ENCODE measurements at places on chromosomes 11 and 22.

DNA sequence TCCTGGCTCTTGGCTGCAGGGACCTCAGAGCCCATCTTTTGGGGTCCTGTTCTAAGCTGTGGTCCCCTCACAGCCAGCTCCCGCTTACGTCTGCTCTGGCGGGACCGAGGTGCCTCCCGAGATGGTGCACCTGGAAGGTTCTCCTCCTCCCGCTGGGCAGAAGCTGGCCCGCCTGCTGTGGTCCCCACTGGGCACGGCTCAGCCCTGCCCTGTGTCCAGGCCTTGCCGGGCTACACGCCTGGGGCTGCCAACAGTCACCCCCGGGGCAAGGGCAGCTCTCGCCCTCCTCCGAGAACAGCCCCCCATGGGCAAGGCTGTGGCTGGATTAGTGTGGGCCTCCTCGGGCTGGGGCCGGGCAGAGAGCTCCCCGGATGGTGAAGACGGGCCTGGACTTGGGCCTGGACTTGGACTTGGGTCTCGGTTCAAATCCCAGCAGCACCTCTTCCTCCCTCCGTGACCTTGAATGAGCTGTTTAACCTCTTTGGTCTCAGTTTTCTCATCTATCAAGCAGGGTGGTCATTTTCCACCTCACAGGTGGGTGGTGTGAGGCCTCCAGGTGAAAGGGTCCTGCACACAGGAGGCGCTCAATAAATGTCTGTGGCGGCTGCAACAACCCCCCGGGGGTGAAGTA is 998 bp downstream of the BAIAP2L2 start:
- DNase-seq: no peak

DNA sequence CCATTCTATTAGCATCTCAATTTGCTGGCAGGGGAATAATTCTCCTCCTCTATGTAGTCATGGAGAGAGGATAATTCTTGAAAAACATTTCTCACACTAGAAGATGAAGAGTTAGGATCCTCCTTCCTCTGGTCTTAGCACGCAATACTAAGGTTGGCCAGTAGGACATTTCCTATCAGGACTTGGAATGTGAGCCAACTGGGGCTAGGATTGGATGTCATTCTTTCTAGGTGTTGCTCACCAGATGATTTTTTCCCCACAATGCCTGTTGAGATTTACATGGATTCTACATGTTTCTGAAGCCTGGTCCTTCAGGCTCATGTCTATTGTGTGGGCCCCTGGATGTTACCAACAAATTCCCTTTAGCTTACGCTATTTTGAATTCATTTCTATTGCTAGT is 28.0 kb downstream of the SLN start:
- no peak for DNase-seq

DNA sequence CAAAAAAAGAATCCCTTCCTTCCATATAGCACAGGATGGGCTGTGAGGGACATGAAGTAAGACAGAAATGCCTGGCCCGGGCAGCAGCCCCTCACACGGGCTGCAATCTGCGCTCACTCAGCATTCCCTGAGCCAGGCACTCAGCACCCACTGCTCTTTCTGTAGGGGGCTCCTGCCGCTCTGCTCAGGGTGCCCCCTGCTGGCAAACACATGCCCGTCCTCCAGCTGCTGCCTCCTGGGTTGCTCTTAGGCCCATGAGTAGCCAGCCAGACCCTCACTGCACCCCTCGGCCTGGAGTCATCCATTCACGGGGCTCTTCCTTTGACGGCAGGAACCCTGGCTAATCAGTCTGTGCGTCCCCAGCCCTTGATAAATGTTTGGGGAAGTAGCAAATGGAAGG is 6.9 kb downstream of the MCAT start:
- DNase-seq: peak; percentile 68

- DNase-seq: no peak
These were observed 5.6 kb upstream of the TIRAP start for GRCh38 chr11:126277322-126277721.

- no peak for DNase-seq
These were observed 101.1 kb upstream of the SPON1 start for GRCh38 chr11:13861411-13861810.

DNA sequence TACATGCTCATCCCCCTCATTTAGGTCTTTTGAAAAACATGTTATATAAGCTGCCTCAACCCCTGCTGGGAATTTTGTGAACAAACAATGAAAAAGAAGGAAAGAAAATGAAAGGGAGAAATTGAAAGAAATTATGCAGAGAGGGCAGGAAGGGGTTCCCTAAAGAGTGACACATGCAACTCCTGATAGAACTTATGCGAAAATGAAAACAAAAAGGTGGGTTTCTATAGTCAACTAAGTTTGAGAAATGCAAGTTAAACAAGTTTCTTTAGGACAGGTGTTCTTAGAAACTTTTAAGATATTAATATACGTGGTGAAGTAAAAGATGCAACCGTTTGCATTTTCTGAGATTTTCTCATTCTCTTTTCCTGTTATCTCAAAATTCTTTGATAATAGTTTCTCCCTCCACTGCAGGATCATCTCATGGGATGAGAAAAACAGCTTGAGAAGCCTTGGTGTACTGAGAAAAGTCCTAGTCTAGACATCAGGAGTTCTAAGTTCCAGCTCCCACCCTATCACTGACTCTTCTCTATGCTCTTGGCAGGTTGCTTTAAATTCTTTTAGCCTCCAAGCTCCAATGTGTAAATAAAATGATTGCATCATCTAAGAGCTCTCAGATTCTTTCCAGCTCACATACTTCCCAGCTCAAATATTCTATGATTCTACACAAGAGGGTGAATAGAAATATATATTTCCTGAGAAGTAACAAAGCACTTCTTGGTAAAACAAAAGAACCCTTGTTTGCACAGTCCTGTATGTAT is 109.2 kb downstream of the FAM76B start:
- DNase-seq: no peak

- no peak for DNase-seq
These were observed 26.3 kb downstream of the STK33 start for GRCh38 chr11:8567602-8568198.

DNA sequence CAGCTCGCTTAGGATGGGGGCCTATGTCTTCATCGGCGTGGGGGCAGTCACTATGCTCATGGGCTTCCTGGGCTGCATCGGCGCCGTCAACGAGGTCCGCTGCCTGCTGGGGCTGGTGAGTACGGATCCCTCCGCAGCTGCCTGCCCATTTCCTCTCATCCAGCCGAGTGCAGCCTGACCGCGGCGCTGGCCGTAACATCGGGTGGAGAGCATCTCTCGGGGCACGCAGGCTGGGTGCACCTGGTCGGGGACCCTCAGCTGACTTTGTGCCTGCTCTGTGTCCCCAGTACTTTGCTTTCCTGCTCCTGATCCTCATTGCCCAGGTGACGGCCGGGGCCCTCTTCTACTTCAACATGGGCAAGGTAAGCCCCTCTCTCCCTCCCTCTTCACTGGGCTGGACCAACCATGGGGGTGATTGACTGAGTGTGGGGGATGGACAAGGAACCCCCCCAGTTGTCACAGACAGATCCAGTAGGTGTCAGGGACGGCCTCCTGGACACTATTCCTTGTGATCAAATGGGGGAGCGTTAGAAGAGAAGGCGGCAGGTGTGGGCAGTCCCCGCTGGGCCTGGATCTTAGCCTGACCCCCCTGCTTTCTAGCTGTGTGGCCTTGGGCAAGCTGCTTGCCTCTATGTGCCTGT is 39.7 kb downstream of the CD82 start:
- no peak for DNase-seq

DNA sequence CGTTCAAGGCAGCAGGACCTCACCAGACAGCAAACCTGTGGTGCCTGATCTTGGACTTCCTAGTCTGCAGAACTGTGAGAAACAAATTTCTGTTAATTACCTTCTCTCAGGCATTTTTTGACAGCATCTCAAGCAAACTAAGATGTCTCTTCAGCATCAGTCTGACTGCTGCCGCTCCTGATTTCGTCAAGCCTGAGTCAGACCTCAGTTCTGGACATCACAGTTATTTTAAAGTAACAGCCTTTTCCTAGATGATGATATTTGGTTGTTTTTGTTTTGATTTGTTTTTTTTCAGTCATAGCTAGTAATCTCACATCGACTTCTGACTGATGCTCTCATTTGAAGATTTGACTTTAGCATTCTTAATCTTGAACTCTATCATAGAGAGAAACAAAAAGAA is 71.9 kb downstream of the BLID start:
- no peak for DNase-seq

DNA sequence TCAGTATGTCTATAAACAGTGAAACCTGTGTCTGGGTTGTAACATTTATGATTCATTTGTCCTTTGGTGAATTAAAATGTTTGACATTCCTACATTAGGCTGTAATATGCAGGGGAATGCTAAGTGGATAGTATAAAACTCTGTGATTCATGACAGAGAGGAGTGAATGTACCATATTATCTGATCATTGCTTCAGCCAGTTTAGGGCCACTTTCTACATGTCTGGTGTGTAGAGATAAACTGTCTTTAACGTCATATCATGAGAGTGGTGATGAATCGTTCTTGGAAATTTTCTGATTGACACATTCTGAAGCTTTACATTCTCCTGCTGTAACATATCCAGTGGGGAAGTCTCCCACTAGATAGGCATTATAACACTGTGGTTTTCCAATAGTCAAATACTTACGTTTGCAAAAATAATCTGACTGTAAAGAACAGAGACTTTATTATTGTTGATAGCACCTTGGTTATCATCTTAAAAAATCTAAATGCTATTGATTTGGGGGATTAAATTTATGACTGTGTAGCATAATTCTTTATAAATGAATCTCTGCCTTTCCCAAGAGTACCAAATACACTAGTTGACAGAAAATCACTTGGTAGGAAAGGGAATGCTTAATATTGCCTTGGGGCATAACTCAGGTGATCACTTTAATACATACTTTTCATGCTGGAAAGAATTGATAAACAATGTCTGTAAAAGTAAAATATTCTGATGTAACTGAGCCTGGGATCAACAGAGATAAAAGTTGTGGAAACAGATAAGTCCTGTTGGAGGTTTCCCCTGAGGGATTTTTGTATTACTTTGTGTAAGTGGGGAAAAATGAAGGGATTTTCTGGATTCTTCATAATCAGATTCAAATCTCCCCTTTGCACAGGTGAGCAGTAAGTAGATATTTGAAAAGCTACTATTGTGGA is 427.9 kb downstream of the JRKL start:
- DNase-seq: no peak

- no peak for DNase-seq
These were observed 26.4 kb upstream of the UCP3 start for GRCh38 chr11:74035264-74035663.

DNA sequence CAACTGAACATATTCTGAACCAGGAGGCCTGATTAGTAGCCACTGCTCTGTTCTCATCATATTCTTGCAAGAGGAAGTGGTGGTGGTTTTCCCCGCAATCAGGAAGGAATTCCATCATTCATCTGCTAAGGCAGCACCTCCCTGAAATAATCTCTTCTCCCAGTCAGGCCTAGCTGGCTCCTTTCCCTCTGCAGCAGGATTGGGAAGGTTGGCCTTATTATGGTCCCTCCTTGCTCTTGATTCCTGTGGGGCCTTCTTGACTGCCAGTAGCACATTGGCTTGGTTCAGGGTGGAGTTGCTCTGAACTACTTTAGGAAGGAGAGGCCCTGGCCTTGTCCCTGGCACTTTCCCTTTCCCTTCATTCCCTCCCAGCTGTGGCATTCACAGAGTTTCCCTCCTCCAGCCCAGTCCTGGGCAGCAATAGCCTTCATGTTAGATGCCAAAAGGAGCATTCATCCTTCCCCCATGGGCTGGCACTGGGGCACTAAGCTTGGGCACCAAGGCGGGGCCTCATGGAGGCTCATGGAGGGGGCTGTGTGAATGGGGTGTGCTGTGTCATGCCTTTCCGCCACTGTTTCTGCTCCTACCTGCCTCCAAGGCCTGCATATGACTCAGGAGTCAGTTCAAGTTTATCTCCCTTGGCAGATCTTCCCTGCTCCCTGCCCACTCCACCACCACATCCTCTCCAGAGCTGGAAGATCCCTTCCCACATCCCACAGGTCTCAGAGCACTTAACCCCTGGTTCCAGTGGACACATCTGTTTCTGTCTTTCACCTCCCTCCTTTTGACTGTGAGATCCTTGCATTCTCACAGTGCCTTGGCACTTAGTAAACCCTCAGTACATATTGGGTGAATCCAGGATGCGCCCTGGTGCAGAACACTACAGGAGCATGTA is 27.6 kb upstream of the CD44 start:
- peak; percentile 21 for DNase-seq

GRCh38 chr11:36123336-36124101 is 165.7 kb downstream of the COMMD9 start:
- no peak for DNase-seq

GRCh38 chr11:118640332-118641154 is 33.1 kb downstream of the PHLDB1 start:
- DNase-seq: no peak

DNA sequence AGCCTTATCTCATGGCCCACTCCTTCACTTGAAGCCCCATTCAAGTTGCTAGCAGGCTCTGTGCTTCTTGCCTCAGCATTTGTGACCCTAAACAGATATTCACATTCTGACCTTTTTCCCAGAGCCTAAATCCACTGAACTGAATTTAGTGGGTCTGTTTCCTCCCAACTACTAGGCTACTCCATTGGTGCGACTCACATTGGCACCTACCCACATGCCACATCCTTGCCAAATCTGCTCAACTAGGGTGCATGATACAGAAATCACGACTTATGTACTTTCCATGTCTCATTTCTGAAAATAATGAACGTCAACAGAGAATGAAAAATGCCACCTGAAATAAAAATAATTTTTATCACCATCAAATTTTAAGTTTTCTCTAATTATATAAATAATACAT is 8.4 kb upstream of the MMP12 start:
- DNase-seq: no peak

DNA sequence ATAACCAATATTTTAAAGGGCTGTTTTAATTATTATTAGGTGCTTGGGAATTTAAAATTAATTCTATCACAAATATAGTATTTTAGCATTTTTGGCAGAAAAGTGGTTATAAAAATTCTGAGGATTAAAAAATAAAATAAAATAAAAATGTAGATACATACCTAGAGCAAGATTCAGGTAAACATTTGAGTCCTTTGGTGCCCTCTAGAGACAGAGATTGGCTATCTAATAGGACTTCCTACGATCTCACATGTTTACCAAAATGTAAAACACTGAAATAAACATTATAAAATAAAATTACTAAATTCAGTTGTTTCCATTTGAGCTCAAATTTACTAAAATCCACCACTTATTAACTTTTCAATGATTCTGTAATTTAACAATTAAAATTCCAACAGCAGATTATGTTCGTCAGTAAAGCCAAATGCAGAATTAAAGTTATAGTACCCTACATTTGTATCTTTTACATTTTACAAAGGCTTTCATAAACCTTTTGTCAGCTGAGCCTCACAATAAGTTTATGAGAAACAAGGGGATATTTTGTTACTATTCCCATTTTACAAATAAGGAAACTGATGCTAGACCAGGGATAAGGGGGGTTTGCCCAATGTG is 27.7 kb downstream of the SLC36A4 start:
- no peak for DNase-seq

- no peak for DNase-seq
These were observed 831 bp upstream of the TMEM135 start for GRCh38 chr11:87036756-87037449.

All from left ventricle myocardium superior (tissue), 1 donor.